ENCODE measurements at places on chromosomes 11 and 22.

DNA sequence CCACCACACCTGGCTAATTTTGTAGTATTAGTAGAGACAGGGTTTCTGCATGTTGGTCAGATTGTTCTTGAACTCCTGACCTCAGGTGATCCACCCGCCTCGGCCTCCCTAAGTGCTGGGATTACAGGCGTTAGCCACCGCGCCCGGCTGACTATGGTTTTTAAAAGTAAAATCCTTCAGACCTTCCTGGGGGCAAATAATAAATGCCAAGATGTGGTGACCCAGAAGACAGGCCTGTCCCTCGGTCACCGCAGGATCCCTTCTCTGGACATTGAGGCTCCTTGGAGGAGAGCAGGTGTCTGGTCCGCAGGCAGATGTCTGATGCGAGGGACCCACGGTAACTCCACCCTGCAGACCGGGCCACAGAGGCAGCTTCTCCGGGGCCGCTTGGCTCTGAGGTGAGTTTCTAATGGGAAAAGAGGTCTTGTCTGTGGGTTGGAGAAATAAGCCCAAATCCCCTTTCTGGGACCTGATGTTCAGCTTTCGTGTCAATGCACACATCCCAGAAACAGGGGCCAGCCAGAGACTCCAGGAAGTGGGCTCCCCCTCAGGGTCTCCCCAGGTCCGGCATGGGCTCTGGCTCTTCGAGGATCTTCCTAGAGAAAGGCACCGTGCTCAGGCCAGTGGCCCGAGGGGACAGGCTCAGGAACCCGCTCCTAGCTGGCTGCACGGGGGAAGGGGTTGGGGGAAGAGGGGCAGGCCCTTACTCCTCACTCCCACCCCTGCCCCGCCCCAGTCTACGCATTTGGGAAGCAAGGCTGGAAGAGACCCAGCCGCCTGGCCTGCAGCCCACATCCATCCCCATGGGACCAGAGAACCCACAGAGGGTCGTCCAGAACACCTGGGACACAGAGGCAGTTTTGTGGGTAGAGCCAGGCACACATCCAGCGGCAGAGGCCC, 100.6 kb downstream of the WNT7B start:
- no peak for DNase-seq

DNA sequence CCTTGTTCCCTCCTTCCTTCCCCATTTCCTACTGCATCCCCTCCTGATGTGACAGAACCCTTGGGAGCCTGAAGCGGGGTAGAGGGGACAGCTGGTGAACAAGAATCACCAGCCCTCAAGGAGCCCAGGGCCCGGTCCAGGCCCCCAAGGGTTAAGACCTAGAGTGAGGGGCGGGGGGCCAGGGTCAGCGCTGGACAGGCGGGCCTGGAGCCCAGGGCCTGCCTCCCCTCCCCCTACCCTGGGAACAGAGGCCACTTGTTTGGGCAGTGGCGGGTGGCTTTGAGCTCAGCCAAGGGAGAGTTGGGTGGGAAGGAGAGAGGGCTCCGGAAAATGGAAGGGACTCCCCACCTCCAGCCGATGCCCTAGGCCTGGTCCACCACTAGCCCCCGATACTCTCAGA, 2.1 kb downstream of the ARAP1 start:
- DNase-seq: no peak

DNA sequence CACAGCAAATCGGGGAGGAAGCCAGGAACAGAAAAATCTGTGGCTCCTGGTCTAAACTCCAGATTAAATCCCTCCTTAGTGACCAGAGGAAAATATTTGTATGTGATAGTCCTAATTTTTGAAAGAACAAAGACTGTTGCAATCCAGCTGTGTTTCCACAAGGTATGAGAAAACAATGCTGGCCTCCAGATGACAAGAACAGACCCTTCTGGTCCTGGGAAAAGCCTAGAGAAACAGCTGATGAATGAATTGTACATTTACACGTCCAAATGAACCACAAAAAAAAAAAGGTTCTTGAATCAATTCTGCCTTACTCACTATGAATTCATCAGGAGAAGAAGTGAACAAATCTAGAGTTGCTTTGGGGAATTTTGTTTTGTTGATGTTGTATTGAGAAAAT, 63.7 kb downstream of the ETS1 start:
- no peak for DNase-seq

- DNase-seq: peak; percentile 88
Measured at GRCh38 chr22:37607010-37607934, 1.4 kb upstream of the GGA1 start.

DNA sequence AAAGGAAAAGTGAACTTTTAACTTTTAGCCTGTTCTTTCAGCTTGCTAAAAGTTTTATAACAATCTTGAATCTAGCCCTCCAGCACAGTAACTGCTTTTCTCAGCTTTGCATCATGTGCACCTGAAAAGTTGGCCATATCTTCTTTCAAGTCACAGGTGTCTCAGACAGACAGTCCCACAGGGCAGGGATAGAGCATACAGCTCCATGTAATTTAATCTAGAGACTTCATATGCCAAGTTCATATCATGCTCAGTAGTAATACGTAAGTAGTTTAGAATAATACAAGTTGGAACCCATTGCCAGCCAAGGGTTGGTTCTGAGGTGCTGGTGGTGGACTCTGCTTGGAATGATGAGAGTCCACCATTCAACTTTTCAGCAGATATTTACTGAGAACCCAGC, 68.6 kb downstream of the PKNOX2 start:
- DNase-seq: no peak

- DNase-seq: no peak
Measured at GRCh38 chr11:72815110-72815618, 953 bp downstream of the ATG16L2 start.

GRCh38 chr22:29642694-29643093, 39.3 kb downstream of the NF2 start:
- DNase-seq: no peak

DNA sequence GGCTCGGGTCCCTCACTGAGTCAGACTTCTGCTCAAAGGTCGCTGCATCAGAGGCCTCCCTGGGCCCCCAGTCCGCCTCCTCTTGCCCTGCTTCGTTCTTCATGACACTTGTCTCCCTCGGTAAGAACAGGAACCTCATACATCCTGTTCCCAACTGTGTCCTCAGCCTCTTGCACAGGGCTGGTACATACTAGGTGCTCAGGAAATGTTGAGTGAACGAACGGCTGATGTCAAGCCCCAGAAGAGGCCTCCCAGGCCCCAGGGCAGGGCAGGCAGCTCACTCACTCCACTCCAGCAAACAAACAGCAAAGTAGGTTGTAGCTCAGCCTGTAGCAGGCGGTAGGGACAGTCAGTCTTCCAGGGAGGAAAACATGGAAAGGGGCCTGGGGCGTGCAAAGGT, 17.2 kb downstream of the SYNGR1 start:
- no peak for DNase-seq

All from stimulated activated CD4-positive, alpha-beta T cell treated with anti-CD3 and anti-CD28 coated beads, Interleukin-12 subunit alpha, Interleukin-12 subunit beta, amount 100 ng/mL, for 24 hours (primary cell).